Right renal pelvis (tissue), 4 donors: ENCODE measurements at places on chromosomes 5 and 9.

- DNase-seq = no peak
Measured at GRCh38 chr5:143886651-143887638, 75.0 kb downstream of the HMHB1 start.

GRCh38 chr5:73256862-73257261 lies 83.9 kb downstream of the TMEM174 start:
- no peak for DNase-seq

DNA sequence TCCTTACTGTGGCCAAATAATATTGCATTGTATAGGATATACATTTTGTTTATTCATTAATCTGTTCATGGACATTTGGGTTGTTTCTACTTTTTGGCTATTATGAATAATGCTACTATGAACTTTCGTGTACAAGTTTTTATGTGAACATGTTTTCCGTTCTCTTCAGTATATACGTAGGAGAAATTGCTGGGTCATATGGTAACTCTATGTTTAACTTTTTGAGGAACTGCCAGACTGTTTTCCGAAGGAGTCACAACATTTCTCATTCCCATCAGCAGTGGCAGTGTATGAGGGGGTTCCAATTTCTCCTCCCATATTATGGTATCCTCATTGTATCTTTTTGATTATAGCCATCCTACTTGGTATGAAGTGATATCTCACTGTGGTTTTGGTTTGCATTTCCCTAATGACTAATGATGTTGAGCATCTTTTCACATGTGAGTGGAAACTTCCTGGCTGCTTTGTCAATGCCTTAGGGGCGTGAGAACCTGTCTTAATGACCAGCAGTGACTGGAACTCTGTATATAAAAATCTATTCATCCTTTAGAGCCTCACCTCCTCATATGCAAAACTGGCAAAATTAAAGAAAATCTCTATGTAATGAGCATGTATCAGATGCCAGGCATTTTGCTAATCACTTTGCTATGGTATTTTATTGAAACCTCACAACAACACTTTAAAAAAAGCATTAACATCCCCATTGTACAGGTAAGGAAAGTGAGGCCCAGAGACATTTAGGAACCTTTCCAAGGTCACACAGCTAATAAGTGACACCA lies 47.8 kb upstream of the TGFBR1 start:
- no peak for DNase-seq

- DNase-seq = no peak
Measured at GRCh38 chr9:38086496-38086895, 17.5 kb upstream of the SHB start.

GRCh38 chr5:166979307-166979895 lies 1312.0 kb upstream of the WWC1 start:
- DNase-seq = no peak

DNA sequence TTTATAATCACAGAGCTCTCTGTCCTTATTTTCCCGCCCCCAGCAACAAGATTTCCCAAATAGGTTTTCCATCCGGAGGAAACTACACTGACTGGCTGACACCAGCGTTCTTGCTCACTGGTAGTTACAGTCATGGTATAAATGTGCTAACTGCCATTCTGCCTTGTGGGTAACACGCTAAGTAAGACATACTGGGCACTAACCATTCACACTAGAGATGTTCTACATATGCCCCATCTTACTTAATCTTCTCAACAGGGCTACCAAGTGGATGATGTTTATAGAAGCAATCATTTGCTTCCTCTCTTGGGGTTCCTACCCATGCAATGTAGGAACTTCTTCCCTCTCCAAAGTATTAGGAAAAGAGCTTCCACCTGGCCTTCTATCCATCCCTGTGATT lies 111.5 kb downstream of the SUSD1 start:
- DNase-seq = no peak

DNA sequence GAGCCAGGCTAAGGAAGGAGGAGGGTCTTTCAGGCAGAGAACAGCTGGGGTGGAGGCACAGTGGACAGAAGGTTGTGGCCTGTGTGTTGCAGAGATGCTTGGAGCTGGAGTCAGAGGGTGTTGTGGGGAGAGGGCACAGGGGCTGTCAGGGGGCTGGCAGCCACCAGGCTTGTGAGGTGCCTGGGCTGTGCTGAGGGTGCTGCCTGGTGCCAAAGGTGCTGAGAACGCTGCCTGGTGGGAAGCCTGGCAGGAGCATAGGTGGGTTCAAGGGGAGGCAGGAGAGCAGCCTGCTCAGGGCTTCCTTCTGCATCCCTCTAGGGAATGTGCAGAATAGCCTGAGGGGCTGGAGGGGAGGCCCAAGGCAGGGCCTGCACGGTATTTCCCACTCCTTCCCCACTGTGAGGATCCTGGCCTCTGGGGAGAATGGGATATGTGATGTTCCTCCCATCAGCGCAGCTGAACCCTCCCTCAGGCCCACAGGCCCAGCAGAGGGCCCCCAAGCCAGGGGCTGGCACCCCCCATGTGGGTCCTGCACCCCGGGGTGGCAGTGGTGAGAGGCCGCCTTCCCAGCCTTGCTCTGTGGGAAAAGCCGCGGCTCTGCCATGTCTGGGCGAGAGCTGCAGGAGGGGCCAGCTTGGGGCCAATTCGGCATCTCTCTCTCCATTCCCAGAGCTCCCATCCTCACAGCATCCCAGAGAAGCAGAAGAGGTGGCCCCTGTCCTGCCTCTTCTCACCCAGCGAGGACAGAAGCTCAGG lies 76.3 kb downstream of the CACNA1B start:
- DNase-seq = no peak

DNA sequence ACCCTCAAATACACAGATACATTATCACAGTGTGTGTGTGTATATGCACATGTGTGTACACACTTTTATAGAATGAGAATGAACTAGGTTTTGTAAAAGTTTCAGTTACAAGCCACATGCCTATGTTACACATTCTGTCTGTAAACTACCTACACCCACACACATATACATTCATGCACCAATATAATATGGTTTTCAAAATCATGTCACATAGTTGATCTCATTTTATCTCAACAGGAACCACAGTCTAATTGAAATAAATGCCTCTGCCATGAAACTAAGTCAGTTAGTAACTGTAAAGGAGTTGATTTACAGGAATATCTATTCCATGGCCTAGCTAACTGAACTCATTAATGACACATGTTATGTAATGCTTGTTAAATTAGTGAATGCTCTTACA lies 646.6 kb downstream of the PDE4D start:
- no peak for DNase-seq

- no peak for DNase-seq
Measured at GRCh38 chr9:21668516-21668915, 133.9 kb upstream of the MTAP start.

- DNase-seq = no peak
Measured at GRCh38 chr5:127957183-127957582, 126.4 kb upstream of the SLC12A2 start.

- DNase-seq = no peak
Measured at GRCh38 chr9:94668418-94668927, 29.2 kb upstream of the FBP1 start.
